ENCODE measurements at places on chromosomes 5 and 9. TPM values are rescaled to one million over a fixed set of nuclear protein-coding genes. Genes with fewer than 3 reads are reported as not detected.

DNA sequence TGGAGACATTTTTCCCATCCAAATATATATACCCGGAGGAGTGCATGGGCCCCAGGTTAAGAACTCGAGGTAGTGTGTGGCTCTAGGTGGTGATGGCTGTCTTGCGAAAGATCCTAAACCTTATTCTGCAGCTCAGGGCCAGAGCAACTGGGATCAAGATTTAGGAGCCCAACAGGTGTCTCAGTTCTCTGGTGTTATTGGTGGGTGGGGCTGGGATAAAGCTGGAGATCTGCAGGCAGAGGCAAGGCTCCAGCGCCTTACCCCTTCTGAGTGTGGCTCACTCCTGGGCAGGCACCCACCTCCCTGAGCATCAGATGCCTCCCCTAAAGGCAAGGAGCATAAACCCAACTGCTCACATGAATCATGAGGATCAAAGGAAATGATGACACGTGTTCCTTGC, 11.2 kb downstream of the UBE2QL1 start:
- DNase-seq, result no peak

- DNase-seq, result no peak
Observed at GRCh38 chr5:42810834-42811590, 680 bp downstream of the SELENOP start.

GRCh38 chr5:136043551-136043950, 14.8 kb downstream of the TGFBI start:
- no peak for DNase-seq

S100Z gene
- total RNA-seq, result 2.6 TPM

DNA sequence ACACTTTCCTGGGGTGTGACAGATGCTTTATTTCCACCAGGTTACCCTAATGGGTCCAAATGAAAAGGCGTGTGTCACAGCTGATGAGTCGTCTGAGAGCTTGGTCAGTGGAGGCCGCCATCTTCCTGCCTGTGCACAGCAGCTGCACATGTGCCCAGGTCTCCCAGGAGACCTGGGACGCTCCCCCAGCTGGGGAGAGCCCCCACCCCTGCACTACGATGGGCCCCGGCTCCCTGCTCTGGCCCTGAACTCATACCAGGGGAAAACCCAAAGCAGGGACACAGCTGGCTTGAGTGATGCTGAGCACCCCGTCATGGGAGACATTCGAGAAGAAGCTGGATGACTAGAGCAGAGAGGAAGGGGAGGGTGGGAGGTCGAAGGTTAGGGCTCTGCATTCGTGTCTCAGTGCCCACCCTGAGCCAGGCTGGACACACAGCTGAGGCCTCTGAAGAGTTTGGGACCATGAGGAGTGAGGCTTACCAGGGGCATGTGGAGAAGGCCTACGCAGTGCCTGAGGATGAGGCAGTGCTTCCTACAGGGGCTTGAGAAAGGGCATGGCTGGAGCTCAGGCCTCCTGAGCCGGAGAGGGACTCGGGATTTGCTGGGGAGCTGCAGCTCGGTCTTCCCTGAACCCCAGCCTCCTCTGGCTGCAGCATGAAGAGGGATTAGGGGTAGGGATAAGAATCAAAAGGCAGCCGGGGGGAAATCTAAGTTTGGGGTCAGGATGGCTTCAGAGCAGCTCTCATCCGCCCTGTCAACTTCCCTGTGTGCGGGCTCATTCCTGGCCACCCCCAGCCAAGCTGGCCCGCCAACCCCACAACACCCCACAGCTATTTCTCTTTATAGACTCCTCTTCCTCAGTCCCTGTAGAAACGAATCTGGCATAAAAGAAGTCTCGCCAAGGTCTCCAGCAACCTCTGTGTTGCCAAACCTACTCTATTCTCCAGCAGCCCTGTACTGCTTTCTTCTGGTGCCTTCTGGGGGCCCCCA, 42.2 kb upstream of the RNU6ATAC start:
- DNase-seq, result no peak

All from activated CD4-positive, alpha-beta memory T cell treated with anti-CD3 and anti-CD28 coated beads, Interleukin-2, amount 10 ng/mL, durations not matched to agents 7 days and 5 days (primary cell).